ENCODE measurements at places on chromosomes 6 and 20. TPM values are rescaled to one million over a fixed set of nuclear protein-coding genes. Genes with fewer than 3 reads are reported as not detected.

RSPO3 gene
- total RNA-seq, result 23.3 TPM

FRMD1 gene
- 0.29 TPM for total RNA-seq

PSORS1C2 gene
- total RNA-seq, result not detected

RNASET2 gene
- 80.6 TPM for total RNA-seq

GJA10 gene
- total RNA-seq, result not detected

NDRG3 gene
- 18.7 TPM for total RNA-seq

PCED1A gene
- total RNA-seq, result 38.0 TPM

ZNF831 gene
- 1.2 TPM for total RNA-seq

C4B gene
- 5.6 TPM for total RNA-seq

BTN1A1 gene
- not detected for total RNA-seq

MCM9 gene
- total RNA-seq, result 17.9 TPM

PPP1R3D gene
- 8.2 TPM for total RNA-seq

RIPOR3 gene
- 35.5 TPM for total RNA-seq

OR12D3 gene
- not detected for total RNA-seq

TGM2 gene
- 44.9 TPM for total RNA-seq

C20orf141 gene
- total RNA-seq, result not detected

ABCC10 gene
- 19.9 TPM for total RNA-seq

ERVFRD-1 gene
- total RNA-seq, result not detected

GRIK2 gene
- 3.7 TPM for total RNA-seq

STMND1 gene
- total RNA-seq, result not detected

DNMT3B gene
- total RNA-seq, result 0.96 TPM

TAAR6 gene
- total RNA-seq, result not detected

C6orf58 gene
- total RNA-seq, result 0.44 TPM

SNAP25 gene
- total RNA-seq, result 0.32 TPM

GATA5 gene
- total RNA-seq, result not detected

EDN1 gene
- total RNA-seq, result 36.8 TPM

TNNC2 gene
- 2.0 TPM for total RNA-seq

B3GALT4 gene
- 11.1 TPM for total RNA-seq

PCSK2 gene
- total RNA-seq, result not detected

SPINT4 gene
- total RNA-seq, result not detected

Measured in breast epithelium (tissue), 4 donors.